ENCODE measurements at places on chromosomes 2 and 18. TPM values are rescaled to one million over a fixed set of nuclear protein-coding genes. Genes with fewer than 3 reads are reported as not detected.

DNA sequence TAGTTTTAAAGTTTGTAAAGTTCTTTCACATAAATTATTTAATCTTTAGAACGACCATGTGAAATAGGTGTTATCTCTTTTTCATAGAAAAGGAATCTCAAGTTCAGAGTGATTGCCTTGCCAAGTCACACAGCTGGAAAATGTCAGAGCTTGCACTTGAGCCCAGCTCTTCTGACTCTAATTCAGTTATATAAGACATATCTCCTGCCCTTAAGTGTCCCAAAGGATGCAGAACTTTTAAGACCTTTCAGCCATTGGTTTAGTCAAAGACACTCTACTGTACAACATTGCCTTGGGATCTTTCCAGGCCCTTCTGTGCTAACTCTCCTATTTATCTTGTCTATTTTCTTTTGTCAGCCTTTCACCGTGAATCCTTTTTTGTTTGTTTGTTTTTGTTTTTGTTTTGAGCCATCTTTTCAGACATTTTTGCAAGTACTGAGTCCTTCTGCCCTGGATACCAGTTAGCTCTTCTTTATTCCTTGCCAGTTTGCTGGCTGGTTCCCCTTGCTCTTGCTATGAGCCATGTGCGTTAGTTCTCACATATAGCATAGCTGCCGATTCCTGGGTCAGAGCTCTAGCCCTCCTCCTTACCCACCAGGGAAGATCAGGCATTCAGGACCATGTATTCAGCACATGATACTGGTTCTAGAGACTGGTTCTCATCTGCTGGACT is 160.0 kb upstream of the MYO3B start:
- no peak for DNase-seq

- DNase-seq = no peak
Observed at GRCh38 chr2:201377218-201377617, 20.1 kb upstream of the FLACC1 start.

- no peak for DNase-seq
Observed at GRCh38 chr18:37309059-37309458, 256.5 kb downstream of the CELF4 start.

DNA sequence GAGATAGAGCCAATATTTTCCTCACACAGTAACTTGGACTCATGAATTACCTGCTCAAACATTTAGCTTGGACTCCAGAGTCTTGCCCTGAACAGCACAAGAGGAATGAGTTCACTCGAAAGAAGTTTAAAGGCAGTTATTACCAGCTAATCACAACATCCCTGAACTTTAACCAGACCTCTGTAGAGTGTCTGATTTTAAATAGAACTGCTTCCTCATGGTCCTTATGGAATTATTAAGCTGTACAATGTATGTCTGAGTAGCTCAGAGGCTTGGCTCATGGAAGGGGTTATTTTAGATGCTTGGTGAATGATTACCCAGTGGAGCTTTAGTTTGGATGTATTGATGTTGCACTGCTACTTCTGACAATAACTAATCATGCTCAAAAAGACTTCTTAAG is 183.1 kb downstream of the FMNL2 start:
- DNase-seq = no peak

GRCh38 chr18:78787751-78788150 is 191.9 kb upstream of the SALL3 start:
- DNase-seq = no peak

DNA sequence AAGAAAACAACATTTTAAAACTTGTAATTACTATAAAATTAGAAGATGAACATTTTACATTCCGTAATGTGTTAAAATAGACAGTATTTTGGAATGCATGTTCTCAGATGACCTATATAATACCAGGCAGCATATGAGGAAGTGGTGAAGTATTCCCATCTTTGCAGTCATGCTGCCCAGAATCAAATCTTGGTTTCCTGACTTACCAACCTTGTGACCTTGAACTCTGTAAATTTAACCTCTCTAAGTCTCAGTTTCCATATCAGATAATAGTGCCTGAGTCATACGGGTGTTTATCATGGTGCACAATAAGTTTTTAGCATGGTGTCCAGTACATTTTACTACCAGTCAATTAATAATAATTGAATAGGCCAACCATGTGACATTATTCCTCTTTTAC is 7.3 kb upstream of the GALM start:
- no peak for DNase-seq

GRCh38 chr18:37582261-37582660 is 16.7 kb upstream of the CELF4 start:
- DNase-seq = no peak

DNA sequence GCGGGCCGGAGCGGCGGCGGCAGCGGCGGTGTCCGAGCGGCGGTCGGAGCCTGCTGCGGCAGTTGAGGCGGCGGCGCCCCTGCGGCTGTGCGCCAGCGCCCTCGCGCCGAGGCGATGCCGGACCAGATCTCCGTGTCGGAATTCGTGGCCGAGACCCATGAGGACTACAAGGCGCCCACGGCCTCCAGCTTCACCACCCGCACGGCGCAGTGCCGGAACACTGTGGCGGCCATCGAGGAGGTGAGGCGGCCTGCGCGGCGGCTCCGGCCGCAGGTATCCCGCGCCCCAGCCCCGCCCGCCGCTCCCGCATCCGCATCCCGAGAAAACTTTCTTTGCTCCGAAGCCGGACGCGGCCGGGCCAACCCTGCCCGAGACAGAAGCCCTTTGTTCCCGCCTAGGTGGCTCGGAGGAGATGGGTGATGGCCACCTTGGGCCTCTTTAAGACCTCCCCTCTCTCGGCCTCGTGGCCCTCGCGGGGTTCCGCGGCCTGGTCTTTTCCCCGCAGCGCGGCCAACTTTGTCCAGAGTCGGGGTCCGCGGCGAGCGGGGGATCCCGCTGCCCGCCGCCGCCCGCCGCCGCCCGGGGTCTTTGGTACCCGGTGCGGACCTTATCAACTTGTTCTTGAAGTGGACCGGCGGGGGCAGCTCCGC is 504 bp downstream of the ASAP2 start:
- no peak for DNase-seq

DNA sequence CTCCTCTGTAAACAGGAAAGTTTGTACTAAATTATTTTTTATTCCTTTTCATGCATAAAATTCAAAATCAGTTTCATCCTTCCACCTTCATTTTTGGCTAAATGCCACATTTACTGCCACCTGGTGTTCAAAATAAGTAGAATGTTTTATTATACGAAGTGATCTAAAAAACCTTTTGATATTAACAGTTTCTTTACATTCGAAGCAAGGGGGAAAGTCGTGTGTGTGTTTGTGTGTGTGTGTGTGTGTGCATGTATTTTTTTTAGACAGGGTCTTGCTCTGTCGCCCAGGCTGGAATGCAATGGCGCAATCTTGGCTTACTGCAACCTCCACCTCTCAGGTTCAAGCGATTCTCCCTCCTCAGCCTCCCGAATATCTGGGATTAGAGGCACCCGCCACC is 9.0 kb upstream of the SCN9A start:
- DNase-seq = no peak

SERPINB7 gene
- total RNA-seq = not detected

MAL gene
- total RNA-seq = 59.2 TPM

CYS1 gene
- total RNA-seq = 0.32 TPM

CNDP1 gene
- total RNA-seq = not detected

LCT gene
- 0.11 TPM for total RNA-seq

Data from activated CD8-positive, alpha-beta T cell treated with anti-CD3 and anti-CD28 coated beads for 36 hours (primary cell).